ENCODE measurements at places on chromosomes 11 and 22.

DNA sequence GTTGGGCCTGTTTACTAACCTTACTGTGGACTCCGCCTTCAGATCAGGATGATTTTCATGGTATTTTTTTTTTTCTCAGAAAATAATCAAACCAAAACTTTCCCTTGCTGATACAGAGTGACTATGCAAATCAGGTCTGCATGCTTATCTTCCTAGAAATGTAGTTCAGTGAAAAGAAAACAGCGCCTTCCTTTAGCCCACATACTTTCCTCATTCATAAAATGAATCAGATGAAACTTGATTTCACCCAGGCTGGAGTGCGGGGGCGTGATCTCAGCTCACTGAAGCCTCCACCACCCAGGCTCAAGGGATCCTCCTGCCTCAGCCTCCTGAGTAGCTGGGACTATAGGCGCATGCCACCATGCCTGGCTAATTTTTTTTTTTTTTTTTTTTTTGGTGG, 26.0 kb downstream of the ZNRF3 start:
- no peak for DNase-seq

DNA sequence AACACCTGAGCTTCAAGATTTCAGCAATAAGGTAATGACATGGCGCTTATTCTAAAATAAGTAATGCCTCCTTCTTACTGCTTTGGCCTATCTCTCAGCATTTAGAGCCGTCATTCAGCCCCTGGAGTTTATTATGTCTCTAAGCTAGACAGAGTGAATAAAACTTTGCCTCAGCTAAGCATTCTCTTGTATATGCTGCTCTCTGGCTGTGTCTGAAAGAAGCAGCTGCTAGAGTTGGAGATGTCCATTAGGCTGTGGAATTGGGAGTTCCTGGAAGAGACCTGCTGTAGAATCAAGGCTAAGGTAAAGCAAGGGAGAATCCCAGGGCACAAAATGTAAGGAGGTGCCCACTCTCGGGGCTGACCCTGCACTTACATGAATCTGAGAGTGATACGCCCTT, 35.5 kb upstream of the TTC12 start:
- no peak for DNase-seq

DNA sequence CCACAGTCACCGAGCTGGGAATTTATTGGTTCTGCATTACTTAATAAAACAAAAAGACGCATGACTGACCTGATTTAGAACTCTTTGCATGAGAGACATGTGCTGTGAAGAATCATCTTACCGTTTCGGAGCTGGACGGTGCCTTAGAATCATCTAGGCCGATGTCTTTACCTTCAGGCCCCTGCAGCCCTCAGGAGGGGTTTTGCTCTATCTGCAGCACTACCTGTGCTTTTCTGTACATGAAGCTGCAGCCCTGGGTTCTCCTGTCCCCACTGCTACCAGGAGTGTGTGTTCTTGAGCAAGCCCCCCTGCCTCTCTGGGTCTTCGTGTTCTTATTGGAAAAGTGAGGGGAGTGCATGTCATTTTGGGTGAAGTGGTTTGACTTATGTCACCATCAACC, 94.0 kb upstream of the OR4B1 start:
- DNase-seq: no peak

DNA sequence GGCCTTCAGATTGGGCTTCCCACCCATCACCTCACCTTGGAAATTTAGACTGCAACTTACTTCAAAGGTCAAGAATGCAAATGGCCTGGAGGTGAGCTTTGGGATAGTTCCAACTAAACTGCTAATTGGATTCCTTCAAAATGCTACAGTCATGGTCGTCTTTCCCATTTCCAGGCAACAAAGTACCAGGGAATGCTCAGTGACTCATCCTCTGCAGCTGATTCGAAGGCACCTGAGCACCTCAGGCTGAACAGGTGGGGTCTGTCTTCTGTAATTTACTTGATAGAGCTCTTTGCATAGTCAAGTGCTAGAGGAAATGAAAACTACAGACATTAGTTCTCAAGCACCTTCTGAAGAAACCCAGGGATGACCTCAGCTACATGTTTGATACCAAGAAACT, 20.5 kb upstream of the FSHB start:
- DNase-seq: no peak

DNA sequence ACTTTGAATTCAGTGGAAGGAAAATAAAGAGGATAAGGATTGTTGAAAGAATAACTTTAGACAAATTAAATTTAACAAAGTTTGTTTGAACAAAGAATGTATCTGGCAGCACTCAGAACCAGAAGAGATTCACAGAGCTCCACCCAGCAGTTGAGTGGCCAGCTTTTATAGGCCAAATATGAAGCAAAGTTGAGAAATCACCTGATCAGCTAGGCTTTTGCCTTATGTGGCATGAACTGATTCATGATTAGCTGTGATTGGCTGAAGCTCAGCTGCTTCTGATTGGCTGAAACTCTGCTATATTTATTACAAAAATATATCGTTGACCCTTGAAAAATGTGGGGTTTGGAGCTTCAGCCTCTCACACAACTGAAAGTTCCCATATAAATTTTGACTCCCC, 62.6 kb downstream of the PIWIL4 start:
- DNase-seq: no peak

GRCh38 chr11:32105871-32106560, 15.1 kb downstream of the RCN1 start:
- no peak for DNase-seq

- DNase-seq: no peak
Measured at GRCh38 chr22:46148816-46149511, 1.4 kb upstream of the PPARA start.

DNA sequence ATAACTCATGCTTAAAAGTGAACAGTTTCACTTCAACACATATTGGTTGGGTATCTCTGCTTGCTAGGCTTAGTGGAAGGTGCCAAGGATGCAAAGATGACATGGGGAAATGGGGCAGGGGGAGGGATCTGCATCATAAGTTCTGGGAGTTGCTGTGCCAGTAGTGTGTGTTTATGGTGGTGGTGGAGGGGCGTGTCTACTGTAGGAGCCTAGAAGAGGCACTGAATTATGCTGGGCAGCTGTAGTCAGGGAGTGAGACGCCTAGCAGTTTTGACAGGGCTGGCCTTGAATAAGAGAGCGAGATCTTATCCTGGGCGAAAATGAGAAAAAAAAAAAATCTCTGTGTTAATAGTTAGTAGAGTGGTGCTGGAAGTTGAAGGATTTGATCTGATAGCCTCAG, 3.0 kb downstream of the ELMOD1 start:
- no peak for DNase-seq

DNA sequence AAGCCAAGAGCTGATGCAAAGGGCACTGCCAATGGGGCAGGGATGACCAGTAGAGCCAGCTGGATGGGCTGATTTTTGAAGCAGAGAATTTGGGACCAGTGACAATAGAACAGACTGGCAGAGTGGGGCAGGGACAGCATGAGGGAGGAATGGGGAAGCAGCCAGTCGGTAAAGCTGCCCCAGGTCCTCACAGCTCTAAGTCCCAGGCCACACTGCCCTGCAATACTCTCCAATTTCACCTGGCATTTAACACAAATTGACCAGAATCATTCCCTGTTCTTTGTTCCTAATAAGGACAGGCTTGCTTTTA, 186.9 kb downstream of the CTTN start:
- no peak for DNase-seq

GRCh38 chr11:31887180-31887579, 76.1 kb upstream of the PAX6 start:
- DNase-seq: no peak

DNA sequence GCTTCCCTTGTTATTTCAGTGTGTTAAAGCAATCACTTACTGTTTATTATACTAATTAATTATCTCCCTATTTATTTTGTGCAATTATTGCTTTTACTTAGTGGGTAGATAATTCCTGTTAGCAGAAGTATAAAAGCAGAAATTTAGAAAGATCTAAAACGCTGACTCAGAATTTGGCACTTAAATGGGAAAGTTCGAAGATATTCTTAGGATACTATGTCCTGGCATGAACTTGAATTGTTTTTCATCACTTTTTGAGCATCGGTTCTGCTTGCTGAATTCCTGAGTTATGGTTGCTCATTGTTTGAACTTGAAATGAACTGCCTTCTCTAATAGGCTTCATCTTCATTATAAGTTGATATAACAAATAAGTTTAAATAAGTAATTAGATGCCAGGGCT, 325.4 kb downstream of the JRKL start:
- DNase-seq: no peak

- no peak for DNase-seq
Measured at GRCh38 chr11:125108469-125108868, 3.0 kb downstream of the TMEM218 start.
